Right forelimb (tissue), 1 donor: ENCODE measurements at places on chromosomes 13 and 19.

DNA sequence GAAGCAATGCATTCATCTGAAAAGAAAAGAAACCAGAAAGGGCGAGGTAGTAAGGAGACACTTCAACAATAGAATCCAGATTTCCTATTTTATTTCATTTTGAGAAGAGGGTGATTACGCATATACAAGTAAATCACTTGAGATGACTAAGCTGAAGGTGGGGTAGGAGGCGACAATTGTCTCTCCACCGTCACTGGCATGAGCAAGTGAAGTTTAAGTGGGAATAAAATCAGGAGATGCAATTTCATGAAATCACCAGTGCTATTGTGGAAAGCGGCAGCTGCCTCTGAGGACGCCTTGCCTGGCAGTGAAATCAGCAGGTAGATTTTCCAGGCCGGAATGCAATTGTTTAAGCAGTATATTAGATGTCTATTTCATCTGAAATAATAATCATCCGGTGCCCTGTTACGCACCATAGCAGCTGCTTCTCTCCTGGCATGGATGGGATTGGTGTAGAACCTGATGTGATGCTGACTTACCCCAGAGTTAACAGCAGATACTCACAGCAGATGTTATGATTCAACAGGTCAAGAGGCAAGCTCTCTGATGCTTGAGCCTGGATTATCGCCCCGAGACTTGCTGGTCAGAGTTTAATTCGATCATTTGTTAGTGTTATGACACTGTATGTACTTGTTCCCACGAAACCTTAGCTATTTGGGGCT, 64.3 kb downstream of the RASL11A start:
- no peak for DNase-seq

DNA sequence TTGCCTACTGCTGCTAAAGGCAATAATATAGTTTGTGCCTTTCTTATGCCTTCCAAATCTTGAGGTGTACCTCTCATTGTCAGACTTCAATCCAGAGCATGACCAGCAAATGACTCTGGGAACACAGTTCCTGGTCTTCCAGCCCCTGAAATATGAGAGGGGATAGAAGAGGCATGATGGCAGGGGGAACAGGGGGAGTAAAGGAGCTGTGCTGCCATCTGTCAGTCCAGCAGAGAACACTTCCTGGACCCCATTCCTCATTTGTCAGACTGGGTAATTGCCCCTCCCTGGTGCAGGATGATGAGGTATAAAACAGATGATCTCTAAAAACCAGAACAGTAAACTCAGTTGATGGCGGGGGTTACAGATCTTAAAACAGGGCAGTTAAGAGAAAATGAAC, 618.7 kb downstream of the DIAPH3 start:
- no peak for DNase-seq

- DNase-seq = no peak
Measured at GRCh38 chr13:44561351-44561750, 14.8 kb downstream of the TSC22D1 start.

DNA sequence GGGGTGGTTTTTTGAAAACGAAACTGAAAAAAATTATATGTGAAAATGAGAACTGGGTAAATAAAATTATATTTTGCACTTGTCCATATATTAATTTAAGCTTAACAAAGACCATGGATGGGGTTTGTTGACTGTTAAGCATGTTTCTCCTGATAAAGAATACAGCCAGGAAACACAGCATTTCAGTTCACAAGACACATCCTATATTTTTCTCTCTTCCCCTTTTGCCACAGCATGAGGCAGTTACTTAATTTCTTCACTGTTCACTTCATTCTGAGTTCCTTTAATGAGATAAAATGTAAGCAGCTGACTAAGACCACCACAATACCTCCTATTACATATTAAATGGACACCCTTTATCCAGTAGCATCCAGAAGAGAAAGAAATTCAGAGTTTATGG, 64.0 kb downstream of the RXFP2 start:
- DNase-seq = no peak

DNA sequence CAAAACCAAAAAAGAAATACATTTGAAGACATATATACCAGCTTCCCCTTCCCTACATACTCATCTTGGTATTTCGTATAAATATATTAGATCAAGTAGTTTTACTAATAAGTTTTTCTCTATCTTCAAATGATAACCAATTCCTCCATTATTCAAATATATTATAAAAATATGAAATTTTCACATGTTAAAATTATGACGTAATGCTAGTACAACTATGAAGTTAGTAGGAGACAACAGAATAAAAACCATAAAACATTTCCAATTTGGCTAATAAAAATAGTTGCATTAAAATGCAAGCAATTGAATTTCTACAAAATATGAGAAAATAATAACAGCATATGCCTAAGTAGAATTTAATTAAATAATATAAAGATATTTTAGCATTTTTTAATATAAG, 501.8 kb upstream of the SLITRK5 start:
- DNase-seq = no peak

GRCh38 chr19:38793177-38793576, 4.2 kb downstream of the LGALS7B start:
- DNase-seq = no peak

GRCh38 chr19:5927441-5927821, 13.4 kb downstream of the CAPS start:
- no peak for DNase-seq

DNA sequence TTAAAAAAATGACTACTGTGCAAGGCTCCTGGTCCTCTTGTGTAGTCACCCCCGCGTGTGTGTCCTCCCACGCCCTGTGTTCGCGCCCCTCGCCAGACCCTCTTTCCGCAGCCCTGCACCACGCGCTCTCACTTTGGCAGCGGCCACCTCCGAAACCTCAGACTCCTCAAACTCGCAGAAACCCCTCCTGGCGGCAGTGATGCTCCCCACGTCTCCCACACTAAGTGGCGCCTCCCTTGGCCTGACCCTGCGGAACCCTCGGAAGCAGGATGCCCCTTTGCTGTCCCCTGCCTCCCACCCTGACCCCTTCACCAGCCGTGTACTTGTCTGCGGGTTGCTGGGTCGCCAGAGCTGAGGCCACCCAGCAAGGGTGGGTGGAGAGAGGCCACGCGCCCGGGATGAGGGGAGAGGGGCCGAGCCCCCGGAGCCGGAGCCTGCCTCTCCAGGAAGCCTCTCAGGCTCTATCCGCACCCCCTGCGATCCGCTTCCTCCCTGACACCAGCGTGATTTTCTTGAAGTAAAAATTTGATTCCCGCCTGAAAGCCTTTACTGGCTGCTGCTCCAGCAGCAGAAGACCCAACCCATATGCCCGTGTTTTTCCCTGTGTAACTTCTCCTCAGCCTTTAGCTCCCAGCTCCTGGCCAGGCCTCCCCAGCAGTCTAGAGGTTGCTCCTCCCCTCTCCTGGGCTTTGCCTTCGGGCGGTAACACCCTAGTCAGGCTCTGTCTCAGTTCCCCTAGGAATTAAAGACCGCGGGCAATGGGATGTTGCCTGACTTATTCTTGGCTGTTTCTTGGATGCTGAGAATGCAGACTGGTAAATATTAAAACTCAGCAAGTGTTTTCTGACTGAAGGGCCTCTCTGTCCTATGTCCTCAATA, 55.2 kb downstream of the MIPEP start:
- DNase-seq = no peak

- DNase-seq = no peak
Measured at GRCh38 chr19:14203177-14203576, 2.8 kb downstream of the ADGRL1 start.

GRCh38 chr13:76934671-76935070, 13.6 kb upstream of the ACOD1 start:
- DNase-seq = no peak

DNA sequence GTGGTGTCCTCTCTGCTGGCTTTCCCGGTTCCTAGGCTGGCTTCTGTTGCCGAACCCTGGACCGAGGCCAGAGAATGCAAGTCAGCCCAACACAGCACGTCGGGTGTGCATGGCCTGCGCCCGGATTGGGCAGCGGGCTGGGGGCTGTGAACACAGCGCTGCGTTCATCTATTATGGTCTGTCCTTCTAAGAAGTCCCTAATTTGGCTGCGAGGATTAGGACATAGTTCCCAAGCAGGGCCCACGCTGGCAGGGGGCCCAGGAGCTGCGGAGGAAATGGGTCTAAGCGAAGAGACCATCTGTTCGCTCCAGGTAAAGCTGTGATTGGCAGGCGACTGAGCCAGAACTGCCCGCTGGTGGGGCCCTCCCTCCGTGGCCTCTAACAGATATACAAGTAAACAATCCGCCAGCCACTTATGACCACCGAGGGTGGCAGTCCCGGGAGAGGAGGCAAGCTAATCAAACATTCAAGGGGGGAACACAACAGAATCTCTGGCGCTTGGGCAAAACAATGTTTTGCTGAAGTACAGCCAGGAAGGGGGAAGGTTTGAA, 6.0 kb downstream of the SYCE2 start:
- peak; percentile 85 for DNase-seq

- DNase-seq = peak; percentile 78
Measured at GRCh38 chr19:42277821-42278451, 8.9 kb downstream of the CIC start.

- no peak for DNase-seq
Measured at GRCh38 chr13:114153485-114154080, 21.2 kb upstream of the RASA3 start.
